CD4-positive, alpha-beta T cell treated with Interleukin-6 for 4 hours (primary cell): ENCODE measurements at places on chromosomes 6 and 20.

- DNase-seq: no peak
Measured at GRCh38 chr6:37602346-37602745, 95.3 kb downstream of the MDGA1 start.

GRCh38 chr20:59648466-59649070 is 44.2 kb downstream of the PHACTR3 start:
- no peak for DNase-seq

- no peak for DNase-seq
Measured at GRCh38 chr6:157443066-157443800, 62.2 kb downstream of the ZDHHC14 start.

GRCh38 chr20:21557241-21558020 is 43.6 kb upstream of the NKX2-2 start:
- DNase-seq: peak; percentile 55
